NCI-H526 (cell line): ENCODE measurements at places on chromosomes 1 and 21.

GRCh38 chr1:2977886-2978611 lies 43.2 kb upstream of the ACTRT2 start:
- DNase-seq, result no peak

DNA sequence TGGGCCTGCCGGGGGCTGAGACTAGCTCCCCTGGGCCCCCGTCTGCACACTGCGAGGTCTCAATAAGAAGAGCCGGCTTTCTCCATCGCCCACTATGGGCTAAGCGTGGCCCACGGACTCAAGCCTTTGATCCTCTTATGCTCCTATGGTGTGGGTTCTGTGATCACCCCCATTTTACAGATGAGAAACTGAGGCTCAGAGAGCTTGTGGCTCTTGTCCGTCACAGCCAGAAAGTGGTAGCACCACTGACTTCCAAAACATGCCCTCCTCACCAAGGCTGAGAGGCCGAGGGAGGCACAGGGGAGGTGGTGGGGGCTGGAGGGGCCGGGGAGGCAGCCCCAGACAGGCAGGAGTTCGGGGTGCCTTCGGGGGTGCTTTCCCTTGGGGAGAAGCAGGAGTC lies 39.0 kb upstream of the CASZ1 start:
- DNase-seq, result no peak

DNA sequence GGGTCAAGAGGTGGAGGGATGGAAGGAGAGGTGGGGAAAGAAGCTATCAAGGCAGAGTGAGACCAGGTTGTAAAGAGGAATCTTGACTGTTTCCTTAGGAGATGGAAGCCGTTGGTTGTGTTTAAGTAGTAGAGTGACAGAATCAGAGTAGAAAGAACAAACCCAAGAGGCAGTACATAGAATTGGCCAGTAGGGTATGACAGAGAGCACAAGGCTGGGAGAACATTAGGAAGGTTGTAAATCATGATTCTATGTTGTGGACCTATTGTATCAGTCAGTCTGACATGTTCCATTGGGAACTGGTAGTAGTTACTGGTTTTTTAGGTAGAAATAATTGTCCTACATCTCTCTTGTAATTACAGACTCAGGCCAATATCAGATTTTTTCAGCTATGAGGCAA lies 486.9 kb upstream of the USP24 start:
- DNase-seq, result peak; percentile 47

- no peak for DNase-seq
Measured at GRCh38 chr1:226908913-226909312, 31.2 kb upstream of the COQ8A start.

DNA sequence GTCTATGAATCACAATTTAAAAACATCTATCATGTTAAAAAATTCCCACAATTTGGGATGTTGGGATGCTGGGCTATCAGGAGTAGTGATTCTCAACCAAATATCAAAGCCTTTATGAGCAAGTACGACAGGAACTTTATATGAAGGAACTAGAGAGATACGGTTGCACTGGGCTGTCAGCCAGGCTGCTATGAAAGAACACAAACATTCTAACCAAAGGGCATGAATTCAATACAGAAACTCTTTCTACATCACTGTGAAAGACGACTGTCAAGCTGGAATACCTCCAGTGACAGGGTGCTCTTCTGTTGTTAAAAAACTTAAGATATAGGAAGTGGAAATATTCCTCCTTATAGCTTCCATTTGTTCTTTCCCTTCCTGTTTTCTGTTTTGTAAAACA lies 9.8 kb downstream of the CACNA1E start:
- no peak for DNase-seq

GRCh38 chr21:45041351-45041805 lies 33.0 kb upstream of the ADARB1 start:
- no peak for DNase-seq

GRCh38 chr1:205593532-205593931 lies 38.3 kb downstream of the ELK4 start:
- DNase-seq, result no peak

- DNase-seq, result no peak
Measured at GRCh38 chr1:232949636-232950196, 695 bp upstream of the NTPCR start.

DNA sequence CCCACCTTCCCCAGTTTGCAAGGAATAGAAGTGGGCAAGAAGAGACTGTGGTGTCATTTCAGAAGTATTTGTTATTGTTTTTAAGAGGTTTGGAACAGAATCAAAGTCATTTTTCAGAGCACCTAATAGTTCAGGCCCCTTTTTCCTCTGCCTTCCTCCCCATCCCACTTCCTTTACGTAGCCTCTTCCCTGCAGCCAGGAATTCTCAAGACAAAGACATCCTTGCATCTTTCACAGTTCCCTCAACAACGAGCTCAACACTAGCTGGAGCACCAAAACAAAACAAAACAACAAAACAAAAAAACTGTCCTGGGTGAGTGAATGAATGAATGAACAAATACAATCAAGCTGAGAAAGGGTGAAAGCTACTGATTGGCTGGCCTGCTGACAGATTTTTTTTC lies 7.0 kb downstream of the PALMD start:
- DNase-seq, result no peak

DNA sequence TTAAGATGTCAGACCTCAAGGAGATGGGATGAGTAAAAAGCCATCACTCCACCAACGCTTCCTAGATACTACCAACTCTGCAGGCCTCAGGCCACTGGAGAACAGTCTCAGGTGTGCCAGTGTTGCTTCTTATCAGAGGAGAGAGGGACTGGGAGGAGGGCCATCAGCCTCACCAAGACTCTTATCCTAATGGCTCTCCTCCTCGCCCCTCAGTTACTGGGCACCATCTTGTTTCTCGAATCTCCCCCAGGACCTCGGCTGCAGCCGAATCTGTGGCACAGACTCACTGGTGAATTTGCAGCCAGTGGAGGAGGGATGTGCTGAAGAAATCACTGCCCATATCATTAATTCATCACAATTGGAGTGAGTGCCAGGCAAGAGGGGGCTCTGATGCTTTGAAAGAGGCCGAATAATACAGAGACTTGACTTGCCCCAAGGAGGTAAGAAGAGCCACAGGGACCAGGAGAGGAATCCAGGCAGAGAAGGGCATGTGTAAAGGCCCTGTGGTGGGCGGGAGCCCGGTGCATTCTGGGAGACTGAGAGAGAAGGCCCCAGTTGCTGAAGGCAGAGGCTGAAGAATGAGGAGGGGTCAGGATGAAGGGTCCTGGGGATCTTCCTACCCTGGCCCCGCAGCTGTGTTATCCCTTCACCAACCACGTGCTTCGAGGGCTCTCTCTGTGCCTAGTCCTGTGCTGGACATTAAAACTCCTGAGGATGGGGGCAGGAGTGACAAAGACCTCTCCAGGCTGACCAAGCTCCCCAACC lies 129.8 kb downstream of the PTPRU start:
- no peak for DNase-seq

GRCh38 chr1:1343811-1344421 lies 5.3 kb downstream of the DVL1 start:
- DNase-seq, result no peak

DNA sequence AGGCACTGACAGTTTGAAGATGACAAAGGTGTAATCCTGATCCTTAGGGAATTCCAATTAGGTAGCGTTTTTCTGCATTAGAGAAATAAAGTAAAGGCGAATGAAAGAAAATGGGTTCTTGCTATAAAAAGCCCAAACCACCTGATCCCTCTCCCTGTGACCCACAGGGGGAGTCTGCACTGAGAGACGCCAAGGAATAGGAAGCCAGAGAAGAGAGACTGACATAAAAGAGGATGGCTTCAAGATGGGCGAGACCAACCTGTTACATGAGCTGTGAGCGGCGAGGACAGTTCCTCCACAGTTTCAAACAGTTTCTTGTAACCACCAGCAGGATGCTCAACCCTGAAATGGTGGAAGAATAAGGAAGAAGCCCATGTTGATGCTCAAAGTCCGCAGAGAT lies 1.4 kb downstream of the RPE65 start:
- DNase-seq, result no peak

DNA sequence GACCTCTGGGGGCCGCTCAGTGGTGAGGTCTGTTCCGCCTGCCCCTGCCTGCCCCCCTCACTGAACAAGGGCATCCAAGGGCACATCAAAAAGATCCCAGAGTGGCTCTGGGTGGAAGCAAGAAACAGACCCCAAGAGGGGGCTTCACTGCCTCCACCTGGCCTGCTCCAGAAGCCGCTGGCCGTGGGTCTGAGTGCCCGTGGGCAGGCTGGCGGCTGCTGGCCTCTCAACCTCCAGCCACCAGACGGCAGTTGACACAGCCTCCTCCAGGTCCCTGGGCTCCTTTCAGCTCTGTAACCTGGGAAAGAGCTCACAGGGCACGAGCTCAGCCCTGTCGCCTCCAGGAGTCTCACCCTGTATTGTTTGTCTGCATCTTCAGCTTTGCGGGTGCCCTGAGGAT lies 56.3 kb downstream of the SLX9 start:
- DNase-seq, result no peak

- DNase-seq, result no peak
Measured at GRCh38 chr1:171622152-171622462, at the start of gene MYOCOS. MYOCOS (plus strand) TSS chr1:171622243; CDS start chr1:171623884, 1,641 bp downstream.
